ENCODE measurements at places on chromosomes 1 and 21.

GRCh38 chr21:32940079-32941014 lies 85.4 kb upstream of the OLIG2 start:
- DNase-seq: no peak

DNA sequence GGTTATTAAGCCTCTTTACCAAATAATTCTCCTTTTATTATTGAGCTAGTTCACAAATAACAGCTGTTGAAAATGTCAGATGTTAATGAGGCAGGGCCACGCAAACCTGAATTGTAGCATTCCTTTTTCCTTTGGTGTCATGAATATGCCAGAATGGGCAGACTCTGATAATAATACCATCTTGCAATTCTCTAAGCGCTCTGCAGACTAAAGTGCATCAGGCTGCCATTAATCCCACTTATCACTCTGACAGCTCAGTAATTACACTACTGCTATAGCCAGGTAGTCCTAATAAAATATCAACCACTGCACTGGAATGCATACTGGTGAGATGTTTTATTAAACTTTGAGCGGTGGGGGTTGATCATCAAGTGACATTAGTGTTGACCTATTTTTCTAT lies 177.7 kb downstream of the DPYD start:
- no peak for DNase-seq

DNA sequence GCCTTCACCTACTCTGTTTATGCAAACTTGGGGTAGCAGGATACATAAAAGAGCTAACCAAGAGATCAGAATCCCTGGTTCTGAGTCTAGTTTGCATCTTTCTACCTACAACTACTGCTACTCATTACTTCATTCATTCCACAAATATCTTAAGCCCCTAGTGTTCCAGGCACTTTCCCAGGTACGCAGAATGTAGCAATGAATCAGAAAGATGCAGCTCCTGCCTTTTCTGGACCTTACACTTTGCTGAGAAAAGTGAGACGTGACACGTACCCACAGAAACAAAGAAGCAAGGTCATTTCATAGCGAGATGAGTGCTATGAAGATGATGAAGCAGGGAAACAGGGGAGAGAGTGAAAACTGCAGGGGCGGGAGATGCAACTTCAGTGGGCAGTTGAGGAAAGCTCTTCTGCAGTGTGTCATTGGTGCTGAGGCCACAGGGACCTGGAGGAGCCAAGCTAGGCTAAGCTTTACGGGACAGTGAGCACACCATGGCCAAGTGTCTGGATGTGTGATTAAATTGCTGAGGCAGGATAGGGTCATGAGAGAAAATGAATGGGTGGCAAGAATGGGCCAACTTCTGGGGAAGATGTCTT lies 167.9 kb downstream of the TNFSF18 start:
- DNase-seq: no peak

DNA sequence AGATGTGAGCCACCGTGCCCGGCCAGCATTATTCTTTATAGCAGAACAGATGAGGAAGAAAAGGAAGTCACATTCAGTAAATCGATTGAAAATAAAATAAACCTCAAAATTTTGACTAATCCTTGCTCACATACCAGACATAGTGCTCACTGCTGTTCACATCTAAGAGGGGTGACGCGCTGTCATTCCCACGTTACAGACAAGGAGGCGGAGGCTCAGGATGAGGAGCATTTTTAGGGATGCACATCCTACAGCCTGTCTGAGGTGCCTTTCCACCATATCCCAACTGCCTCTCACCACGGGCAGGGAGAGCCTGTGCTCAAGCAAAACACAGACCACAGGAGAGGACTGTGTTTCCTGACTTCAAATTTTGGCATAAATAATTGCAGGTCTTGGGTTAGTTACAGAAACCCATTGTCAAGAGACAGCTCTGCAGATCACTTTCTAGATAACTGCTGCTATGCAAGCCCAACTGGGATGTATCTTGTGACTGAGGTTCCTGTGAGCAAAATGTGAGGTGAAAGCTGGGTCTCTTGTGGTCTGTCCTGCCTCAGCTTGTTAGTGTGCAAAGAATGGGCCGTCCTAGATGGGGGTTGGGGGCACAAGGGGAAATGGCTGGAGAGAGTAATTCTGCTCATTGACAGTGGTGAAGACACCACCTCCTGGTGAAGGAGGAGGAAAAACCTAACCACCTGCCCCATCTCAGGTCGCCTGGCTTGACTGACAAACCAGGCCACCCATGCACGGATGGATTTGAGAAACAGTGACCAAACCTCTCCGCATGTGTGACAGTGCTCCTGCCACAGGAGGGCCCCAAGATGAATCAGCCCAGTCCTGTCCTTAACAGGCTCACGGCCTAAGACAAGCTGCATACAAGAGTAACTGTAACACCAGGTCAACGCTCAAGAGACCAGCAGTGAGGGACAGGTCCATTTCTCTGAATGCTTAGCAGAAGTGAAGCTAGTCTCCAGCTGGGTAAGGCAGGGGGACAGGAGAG lies 8.2 kb downstream of the TNN start:
- no peak for DNase-seq

GRCh38 chr1:62288662-62289061 lies 30.6 kb downstream of the KANK4 start:
- DNase-seq: no peak

DNA sequence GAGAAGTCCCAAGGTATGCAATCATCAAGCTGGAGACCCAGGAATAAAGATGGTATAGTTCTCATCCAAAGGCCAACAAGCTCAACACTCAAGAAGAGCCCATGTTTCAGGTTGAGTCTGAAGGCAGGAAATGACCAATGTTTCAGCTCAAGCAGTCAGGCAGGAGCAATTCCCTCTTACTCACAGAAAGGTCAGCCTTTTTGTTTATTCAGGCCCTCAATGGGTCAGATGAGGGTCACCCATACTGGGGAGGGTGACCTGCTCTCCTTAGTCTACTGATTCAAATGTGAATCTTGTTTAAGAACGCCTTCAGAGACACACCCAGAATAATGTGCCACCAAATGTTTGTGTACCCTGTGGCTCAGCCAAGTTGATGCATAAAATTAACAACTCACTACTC lies 262.4 kb downstream of the USP25 start:
- DNase-seq: no peak

DNA sequence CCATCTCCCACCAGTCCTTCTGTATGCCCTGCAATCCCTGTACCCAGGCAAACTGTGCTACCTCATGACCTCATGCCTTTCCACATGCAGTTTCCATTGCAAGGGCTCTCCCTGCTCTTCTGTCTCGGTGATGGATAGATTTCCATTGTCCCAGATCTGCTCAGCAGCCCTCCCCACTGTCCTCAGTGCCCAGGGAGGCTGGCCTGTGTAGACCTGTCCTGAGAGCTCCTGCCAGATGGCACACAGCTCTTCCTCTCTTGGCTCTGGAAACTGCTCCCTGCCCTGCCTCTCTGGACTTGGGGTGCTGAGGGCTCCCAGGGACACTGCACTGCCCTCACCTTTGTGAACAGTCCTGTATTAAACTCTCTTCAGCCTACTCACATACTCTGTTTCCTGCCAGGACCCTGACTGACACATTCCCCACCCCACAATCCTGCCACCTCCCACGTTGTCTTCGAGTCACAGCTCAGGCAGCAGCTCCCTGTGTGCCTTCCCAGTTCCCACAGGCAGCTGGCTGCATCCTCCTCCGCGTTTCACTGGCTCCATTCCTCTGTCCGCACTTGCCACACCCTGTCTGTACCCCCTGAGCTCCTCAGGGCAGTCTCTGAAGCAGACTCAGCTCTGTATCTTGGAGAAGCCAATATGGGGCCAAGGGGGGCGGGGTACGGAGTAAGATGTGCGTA lies 57.0 kb downstream of the SPATA46 start:
- no peak for DNase-seq

GRCh38 chr1:89198081-89198480 lies 661 bp downstream of the GBP4 start:
- no peak for DNase-seq

DNA sequence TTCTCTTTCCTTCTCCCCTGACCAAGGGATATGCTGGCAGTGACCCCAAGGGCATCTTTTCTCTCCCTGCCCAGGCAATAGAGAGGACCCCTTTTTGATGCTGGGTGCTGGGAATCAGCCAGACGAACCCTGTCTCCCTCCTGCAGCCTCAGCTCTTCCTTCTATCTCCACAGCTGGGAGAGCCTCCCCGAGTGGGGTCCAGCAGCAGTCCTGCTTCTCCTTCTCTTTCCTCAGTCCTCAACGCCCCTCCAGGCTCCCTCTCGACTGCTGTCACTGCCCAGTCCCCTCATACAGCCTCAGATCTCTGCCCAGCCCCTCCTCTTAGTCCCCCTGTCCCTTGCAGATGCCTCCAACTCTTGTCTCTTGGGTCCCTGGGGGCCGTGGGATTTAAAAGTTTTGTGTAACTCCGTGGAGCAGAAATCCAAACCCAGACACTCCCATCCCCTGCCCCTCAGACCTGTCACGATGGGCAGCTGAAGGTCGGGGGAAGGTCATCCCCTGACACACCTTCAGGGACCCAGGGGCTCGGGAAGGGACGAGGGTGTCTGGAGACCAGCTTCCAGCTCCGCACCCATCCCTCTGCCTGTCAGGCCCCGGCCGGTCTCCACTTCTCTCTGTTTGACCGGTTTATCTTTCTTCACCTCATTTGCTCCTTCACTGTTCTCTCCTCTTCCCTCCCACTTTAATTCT lies 5.8 kb upstream of the ETV3L start:
- no peak for DNase-seq

DNA sequence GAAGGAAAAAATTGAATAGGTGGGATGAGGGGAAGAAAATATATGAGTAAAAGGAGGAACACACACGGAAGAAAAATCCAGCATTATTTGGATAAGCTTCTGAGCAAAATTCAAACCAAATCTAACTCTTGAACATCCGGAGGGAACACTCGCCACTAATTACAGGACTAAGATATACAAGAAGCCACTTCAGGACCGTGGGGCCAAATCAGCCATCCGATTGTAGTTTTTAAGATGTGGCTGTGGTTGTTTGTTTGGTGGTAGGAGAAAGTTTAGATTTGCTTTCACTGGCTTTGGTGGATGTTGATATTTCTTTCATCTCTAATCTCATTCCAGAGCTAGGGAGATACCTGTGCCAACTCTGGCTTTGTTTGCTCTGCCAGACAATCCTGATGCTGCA lies 43.7 kb upstream of the ADAMTS1 start:
- DNase-seq: no peak

GRCh38 chr1:194830387-194830786 lies 1644.0 kb upstream of the B3GALT2 start:
- DNase-seq: no peak

- DNase-seq: peak; percentile 51
Measured at GRCh38 chr1:29708796-29709703, 472.7 kb downstream of the PTPRU start.

- DNase-seq: no peak
Measured at GRCh38 chr1:220655509-220655908, 34.7 kb upstream of the C1orf115 start.

GRCh38 chr21:10627316-10627863 lies 106.0 kb downstream of the TPTE start:
- no peak for DNase-seq

DNA sequence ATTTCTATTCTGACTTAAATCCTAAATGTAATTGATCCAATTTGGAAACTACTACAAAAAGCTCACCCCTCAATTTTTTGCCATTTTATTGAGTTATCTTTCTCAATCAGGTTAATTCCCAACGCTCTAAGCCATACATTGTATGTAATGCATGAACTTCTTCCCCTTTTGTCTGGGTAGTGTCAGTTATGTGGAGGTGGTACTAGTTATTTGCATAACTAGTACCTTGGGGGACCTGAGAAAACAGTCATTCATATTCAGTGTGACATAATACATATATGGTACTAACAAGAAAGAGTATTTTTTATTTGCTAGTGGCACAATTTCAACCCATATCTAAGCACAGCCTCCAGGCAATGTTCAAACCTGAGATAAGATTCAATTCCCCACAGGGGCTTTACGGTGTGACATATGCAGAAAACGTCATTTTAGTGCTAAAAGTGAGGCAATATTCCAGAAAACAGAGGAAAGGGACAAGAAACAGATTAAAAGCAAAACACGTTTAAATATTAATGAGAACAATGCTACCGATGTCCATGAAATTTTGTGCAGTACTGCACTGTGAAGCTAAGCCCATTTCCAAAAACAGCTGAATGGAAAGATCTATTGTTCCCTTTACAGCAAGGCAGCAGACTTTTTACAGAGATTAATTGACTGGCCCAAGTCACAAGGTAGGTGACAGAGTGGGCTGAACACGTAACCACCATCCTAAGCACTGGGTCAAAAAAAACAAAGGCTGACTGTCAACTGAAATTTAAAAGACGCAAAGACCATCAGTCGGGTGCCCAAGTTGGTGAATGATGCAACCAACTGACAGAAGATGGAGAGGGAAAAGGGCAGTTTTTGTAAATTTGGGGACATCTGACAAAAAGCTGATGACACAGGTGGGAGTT lies 1.4 kb downstream of the HLCS start:
- no peak for DNase-seq

- no peak for DNase-seq
Measured at GRCh38 chr1:31348449-31348848, 24.4 kb downstream of the FABP3 start.

DNA sequence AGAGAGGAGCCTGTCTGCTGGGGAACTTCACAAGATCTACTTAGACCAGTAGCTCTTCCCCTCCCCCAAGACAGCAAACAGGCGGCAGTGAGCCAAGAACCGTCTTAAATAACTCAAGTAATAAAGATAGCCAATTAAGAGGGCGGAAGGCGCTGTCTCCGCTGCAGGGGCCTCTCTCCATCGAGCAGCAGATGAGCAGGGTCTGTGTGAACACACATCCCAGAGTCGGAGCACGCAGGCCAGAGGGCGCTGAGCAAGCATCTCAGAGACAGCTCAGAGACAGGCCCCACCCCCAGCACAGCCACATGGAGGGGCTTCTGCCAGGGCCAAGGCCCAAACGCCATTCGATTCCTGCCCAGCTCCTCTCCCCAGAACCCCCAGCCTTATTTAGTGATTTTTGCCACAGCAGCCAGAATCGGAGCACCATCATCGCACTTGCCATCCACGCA lies 11.1 kb downstream of the IFFO2 start:
- no peak for DNase-seq

- no peak for DNase-seq
Measured at GRCh38 chr1:203126151-203126865, 1.2 kb upstream of the ADORA1 start.

DNA sequence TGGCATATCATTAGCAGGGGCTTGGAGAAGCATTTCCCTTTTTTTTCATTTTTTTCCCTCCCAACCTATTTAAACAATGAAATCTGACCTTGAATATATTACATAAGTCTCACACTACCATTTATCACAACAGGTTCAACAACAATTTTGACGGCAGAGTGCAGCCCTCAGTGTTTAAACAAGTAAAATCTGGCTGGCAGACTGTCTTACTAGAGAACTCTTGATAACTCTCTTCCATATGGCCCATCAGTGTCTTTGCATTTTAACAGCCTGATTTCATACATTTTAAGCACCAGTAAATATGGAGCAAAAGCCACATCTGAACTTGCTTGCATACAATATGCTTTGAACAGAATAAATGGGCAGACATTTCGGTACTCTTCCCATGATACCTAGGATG lies 213.0 kb downstream of the KCTD3 start:
- no peak for DNase-seq
